Kidney epithelial cell (primary cell): ENCODE measurements at places on chromosomes 12 and 14. TPM values are rescaled to one million over a fixed set of nuclear protein-coding genes. Genes with fewer than 3 reads are reported as not detected.

Gene AMN
- 0.54 and 1.2 TPM in 2 replicates for total RNA-seq

Gene PRIMA1
- not detected in 2 replicates for total RNA-seq

Gene PCNX4
- 83.4 and 96.8 TPM in 2 replicates for total RNA-seq

Gene PLEKHH1
- 9.4 and 11.5 TPM in 2 replicates for total RNA-seq

Gene SIX6
- not detected in 2 replicates for total RNA-seq

Gene SERPINA3
- 33.9 and 45.3 TPM in 2 replicates for total RNA-seq

Gene RFX4
- total RNA-seq = not detected in 2 replicates

Gene NOS1
- total RNA-seq = 0.04 TPM in 1 of 2 replicates, not detected in the other

Gene NXPH4
- total RNA-seq = 3.1 and 5.9 TPM in 2 replicates

Gene PRKAG1
- total RNA-seq = 57.0 and 68.5 TPM in 2 replicates
